SK-N-MC (cell line): ENCODE measurements at places on chromosomes 1 and 21.
A peak's percentile ranks its signal among the peaks of the same experiment; 100 is the strongest.

DNA sequence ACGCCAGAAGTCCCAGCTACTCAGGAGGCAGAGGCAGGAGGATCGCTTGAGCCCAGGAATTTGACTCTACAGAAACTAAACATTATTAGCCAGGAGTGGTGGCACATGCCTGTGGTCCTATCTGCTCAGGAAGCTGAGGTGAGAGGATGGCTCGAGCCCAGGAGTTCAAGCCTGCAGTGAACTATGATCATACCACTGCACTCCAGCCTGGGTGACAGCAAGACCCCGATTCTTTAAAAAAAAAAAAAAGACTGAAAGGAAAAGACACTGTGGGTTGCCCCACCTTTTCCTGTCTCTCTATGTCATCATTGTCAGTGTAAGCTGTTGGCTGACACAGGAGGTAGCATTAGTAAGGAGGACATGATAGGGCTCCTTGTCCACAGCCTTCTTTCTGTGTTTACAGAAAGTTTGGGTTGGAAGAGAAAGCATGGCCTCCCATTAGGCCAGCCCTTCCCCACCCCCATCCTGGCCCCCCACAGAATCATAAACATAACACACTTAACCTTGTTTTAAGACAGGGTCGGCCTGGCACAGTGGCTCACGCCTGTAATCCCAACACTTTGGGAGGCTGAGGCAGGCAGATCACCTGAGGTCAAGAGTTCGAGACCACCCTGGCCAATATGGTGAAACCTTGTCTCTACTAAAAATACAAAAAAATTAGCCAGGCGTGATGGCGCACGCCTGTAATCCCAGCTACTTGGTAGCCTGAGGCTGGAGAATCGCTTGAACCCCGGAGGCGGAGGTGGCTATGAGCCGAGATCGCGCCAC lies 20.6 kb upstream of the RCAN3 start:
- DNase-seq = no peak

DNA sequence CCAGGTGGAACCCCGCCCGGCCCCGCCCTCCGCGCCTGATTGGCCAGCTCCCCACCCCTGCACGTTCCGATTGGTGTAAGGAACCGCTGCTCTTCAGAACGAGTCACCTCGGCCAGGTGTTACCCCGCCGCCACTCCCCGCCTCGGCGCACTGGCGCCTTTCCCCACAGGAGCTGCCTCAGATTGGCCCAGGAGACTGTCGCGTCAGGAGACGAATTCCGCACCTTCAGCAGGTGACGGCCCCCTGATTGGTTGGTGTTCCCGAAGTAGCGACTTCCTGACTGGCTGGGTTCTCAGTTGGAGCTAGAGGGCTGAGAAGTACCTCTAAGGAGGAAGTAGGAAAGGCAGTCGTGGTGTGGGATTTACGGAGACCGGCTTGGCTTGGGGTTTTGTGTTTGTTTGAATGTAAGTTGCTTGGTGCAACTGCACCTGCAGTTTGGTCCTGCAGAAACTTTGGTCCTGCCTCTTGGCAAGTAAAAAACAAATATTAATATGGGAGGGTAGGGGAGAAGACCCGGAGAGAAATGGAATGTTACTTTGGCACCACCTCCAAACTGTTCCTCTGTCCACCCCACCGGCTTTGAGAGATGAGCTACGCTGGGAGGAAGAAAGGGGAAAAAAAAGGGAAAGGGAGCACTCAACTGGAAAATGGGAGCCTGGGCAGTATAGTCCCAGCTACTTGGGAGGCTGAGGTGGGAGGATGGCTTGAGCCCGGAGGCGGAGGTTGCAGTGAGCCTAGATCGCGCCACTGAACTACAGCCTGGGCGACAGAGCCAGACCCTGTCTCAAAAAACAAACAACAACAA lies 415 bp upstream of the F11R start:
- peak; percentile 50 for DNase-seq

DNA sequence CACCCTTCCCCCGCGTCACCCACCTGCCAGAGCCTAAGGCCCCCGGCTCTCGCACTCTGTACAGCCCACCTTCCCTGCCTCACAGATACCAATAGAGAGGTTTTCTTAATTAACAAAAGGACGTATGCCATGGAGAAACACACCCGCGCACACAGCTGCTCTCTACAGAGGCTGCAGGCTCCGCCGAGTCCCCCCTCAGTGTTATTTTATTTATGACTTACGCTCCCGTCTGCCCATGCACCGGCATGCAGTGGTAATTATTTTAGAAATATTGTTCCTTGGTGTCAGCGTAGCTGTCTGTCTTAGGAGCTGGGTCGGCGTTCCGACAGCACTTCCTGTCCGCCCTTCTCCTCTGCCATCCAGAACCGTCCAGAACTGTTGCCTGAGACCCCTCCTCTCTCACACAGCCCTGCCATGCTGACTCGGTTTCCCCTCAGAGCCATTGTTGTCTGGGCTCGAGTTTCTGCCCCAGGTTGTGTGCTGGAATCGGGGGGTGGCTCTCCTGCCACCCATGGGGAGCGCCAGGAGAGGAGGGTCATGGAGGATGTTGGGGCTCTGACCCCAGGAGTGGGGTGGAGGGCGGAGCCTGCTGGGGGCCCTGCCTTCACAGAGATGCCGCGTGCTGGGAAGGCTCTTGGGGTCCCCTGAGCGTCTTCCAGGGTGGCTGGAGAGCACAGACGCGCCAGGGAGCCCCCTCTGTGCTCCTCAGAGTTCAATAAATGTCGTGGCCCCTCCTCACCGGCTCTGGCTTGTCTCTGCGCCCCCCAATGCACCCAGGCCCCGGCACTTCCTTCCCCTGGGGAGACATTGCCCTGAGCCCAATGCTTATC lies 39.6 kb upstream of the COL6A1 start:
- DNase-seq = no peak

- no peak for DNase-seq
Measured at GRCh38 chr1:177732178-177732577, 237.7 kb downstream of the SEC16B start.

GRCh38 chr1:201610858-201611257 lies 71.9 kb downstream of the NAV1 start:
- no peak for DNase-seq

- DNase-seq = no peak
Measured at GRCh38 chr1:61448914-61449313, 276.0 kb downstream of the TM2D1 start.

- DNase-seq = no peak
Measured at GRCh38 chr21:38504066-38504465, 5.8 kb upstream of the ERG start.

DNA sequence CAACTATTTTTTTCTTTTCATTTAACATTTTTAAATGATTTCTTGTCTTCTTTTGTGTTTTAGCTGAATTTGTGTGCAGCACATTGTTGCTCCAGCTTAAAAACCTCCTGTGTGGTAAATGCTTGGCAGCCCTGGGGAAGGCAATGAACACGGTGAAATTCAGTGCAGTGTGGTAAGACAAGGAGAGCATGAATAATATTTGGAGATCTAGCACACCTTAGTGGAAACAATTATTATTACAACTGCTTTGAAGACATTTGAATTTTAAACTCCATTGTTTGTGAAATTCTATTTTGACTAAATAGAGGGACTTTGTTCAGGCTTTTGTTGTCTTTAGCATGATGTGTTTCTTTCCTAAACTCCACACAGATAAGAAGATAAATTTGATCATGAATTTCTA lies 242.6 kb upstream of the CXADR start:
- DNase-seq = peak; percentile 72

- no peak for DNase-seq
Measured at GRCh38 chr21:45932922-45933502, 48.6 kb upstream of the COL6A1 start.

- no peak for DNase-seq
Measured at GRCh38 chr1:89855413-89856123, 34.7 kb downstream of the LRRC8D start.

DNA sequence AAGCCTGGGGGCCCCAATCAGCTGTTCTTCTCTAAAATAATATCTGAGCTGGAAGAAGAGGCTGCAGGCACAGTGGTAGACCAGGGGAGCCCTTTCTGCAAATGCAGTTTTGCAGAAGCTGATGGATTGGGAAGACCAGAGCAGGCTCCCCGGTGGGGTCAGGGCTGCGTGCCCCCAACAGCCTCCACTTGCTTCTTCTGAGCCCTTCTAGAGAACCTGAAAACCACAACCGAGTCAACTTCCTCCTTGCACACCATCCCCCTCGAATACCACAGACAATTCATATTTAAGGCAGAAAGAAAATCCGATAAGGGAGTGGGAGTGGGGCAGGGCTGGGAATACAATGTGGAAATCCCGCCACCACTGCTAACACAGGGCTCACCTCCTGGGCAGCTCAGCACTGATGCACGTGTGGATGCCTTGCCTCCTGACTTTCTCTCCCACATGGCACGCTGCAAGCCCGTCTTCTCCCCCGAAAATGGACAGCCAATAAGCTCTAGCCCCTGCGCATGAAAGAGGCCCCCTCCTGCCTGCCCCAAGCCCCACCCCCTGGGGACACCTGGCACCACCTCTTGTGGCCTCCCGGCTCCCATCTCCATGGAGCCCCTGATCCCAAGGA lies 25.4 kb upstream of the ALDH4A1 start:
- DNase-seq = no peak

DNA sequence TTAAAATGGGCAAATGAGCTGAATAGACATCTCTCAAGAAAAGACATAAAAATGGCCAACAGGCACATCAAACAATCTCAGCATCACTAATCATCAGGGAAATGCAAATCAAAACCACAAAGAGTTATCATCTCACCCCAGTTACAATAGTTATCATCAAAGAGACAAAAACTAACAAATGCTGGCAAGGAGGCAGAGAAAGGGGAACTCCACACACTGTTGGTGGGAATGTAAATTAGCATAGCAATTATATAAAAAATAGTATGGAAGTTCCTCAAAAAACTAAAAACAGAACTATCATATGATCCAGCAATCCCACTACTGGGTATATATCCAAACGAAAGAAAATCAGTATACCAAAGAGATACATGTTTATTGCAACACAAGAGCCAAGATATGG lies 68.7 kb downstream of the DENND1B start:
- no peak for DNase-seq

DNA sequence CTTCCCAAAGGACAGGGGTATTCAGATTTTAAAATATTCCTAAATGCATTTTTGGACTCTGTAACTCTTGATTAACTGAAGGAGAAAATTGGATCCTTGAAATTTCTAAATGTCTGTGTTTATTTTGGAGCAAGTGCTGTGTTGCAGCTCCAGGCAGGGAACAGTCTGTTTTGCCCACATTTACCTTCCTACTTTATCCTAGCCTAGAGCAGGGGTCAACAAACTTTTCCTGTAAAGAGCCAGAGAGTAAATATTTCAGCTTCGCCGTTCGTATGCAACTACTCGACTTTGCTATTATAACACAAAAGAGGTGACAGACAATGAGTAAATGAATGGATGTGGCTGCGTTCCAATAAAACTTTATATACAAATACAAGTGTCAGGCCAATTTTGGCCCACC lies 402.2 kb downstream of the GPATCH2 start:
- DNase-seq = no peak

DNA sequence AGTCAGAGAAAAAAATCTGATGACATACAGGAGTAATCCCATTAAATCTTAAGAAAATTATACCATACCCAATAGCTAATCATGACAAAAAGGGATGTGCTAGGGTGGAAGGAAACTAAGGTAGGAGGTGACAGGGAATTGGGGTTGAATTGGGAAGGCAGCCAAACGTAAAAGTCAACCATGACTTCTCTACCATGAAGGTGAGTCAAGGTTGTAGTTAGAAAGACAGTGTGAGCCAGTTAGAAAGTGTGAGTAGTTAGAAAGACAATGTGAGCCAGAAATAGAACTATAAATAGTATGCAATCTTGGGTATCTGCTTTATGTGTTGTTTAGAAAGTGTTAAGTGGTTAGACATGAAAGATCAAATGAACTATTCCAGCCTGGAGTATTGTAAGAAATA lies 556.8 kb downstream of the AGBL4 start:
- DNase-seq = no peak

- no peak for DNase-seq
Measured at GRCh38 chr21:35005077-35005476, 44.0 kb downstream of the RUNX1 start.

DNA sequence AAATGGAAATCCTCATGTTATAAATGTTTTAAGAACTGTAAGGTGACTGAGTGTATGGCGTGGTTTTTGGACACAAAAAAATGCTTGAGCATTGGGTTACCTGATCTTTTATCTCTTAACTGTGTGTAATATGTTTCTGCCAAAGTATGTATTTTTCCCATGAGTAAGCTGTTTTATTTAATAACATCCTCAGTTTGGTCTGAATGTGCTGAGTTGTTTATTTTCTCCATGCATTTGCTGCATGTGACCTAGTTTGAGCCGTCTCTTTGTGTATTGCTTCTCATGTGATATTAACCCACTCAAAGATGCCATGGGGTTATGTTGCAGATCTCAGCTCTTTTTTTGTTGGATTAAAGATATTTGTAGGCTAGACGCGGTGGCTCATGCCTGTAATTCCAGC lies 6.1 kb upstream of the LYPLA2 start:
- DNase-seq = no peak

DNA sequence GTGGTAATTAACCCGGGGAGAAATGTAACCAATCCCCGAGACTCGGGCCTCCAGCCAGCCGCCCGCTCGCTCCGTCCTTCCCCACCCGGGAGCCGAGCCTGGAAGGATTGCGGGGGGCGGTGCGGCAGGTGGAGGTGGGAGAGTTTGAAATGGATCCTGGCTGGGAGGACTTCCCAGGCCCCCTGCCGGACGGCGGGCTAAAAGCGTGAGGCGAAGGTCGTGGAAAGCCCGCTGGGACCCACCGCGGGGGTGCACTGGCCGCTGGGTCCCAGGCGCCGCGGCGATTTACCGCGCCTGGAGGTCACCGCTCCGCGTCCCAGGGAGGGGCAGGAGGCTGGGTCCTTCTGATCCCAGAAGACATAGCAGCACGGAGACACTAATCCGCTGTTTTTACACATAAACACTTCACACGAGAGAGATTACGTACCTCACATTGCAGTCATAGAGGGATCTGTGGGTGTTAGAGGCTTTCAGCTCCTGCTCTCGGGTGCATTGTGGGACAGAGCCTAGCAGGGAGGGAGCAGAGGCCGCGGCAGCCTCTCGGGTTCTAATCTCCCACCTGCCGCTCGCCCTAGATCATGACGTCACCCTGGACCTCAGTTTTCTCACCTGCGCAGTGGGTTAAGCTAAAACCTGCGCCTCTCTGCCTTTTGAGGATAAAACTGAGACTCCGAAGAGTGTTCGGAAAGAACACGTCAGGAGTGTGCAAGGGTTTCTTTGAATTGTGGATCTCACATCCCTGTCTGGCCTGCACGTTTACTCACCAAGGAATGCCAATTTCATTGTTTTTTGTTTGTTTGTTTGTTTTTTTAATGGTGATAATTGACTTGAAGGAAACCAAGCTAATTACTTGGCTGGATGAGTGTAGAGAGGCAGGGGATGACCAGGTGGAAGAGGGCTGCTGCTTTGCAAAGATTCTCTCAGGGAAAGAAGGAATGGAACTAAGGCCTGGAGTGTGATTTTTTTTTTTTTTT lies 17.1 kb upstream of the TMEM9 start:
- no peak for DNase-seq

DNA sequence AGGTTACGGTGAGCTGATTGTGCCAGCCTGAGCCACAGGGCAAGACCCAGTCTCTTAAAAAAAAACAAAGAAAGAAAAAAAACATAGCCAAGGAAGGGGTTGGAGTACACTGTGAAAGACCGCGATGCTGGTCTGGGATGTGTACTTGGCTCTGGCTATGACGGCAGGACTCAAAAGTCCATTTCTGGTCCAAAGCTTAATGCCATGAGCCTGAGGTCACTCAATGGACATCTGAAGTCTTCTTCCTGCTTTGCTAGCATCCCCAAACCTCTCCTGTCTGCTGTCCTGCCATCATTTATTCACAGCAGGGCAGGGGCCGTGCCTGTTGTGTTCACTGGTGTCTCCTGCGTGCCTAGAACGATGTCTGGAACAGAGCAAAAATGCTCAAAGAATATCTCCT lies 1.5 kb upstream of the ARHGEF10L start:
- DNase-seq = no peak
